ENCODE measurements at places on chromosomes 5 and 9.

DNA sequence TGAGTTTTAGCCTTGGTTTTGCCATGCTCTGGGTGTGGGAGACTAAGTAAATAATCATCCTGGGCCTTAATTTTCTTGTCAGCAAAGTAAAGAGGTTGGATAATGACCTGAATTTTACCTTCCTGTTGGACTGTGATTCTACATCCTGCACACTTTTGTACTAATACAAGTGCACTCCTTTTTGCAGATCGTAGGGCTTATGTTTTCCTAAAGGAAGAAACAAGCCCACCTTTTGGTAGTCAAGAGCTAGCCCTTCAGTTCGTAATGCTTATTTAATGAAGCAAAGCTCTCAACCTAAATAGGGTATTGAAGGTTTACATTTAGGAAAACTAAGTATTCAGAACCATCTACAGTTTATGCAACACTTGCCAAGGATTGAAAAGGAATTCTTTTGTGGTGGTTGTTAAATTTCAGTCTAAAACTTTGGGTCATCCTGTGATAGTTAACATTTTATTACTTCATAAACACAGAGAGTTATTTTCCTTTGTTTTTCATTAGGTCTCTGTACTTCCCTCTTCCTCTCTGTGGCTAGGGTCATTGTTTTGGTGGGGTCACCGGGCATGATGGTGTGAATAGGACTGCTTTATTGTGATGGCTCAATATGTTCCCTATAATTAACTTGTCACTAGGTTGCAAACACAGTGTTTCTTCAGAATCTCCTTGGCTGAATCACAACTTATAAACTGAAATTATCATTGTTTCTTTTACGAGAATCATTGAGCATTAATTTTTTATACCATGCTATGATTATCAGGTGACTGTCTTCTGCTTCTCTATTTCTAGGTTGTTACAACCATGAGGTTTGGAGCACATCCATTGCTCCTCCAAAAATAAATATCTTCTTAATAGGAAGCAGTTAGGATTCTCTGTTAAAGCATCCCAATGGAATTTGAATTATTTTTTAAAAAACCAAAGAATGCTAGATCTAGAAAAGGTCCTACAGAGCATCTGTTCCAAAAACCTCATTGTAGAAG is 28.5 kb downstream of the SPINK5 start:
- no peak for DNase-seq

GRCh38 chr9:69809304-69809863 is 11.2 kb upstream of the CFAP95 start:
- DNase-seq, result peak; percentile 7

GRCh38 chr5:16992444-16992843 is 56.4 kb upstream of the MYO10 start:
- no peak for DNase-seq

DNA sequence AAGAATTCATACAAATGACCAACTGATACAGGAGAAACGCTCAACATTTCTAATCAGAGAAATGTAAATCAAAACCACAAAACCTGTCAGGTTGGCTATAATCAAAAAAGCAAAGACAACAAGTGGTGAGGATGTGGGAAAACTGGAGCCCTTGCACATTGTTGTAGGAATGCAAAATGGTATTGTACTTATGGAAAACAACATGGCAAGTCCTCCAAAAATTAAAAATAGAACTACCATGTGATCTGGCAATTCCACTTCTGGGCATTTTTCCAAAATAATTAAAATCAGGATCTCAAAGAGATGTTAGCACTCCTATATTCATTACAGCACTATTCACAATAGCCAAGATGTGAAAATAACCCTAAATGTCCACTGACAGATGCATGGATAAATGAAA is 76.1 kb downstream of the FNIP1 start:
- no peak for DNase-seq

DNA sequence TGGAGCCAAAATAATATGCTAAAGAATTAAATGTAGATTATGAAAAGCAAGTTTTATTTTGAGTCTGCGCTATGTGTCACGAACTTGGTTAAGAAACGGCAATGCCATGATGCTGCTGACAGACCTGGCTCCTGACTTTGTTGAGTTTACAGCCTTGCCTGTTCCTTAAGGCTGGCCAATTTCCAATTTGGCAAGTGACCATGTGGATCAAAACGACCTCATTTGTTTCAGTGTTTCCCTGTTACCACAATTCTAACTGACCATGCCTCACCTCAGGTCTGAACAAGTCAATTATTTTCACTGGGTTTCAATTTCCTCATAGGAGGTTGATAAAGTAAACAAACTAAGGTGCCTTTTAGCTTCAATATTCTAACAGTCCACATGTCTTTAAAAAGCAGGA is 461.4 kb downstream of the ZNF608 start:
- DNase-seq, result no peak
